Aorta (tissue), 5 donors: ENCODE measurements at places on chromosomes 7 and 10. TPM values are rescaled to one million over a fixed set of nuclear protein-coding genes. Genes with fewer than 3 reads are reported as not detected.

DNA sequence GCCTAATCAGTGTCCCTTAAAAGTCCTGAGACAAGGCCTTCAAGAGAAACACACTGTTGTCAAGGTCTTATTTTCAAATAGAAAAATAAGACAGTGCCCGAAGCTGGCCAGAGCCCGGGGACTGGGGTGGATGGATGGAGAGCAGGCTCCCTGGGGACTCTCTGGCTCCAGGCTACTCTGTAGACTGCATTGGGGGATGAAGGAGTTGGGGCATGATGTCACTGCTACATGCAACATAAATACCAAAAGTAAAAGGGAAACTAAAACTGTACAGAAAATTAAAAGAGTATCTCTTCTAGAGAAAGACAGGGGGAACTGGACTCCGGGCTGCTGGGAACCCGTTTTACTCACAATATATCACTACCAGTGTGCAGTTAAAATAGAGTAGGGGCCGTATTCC lies 629.8 kb downstream of the KCNMA1 start:
- H3K27me3 ChIP-seq = no peaks in the 10 kb centered on the region
- DNase-seq = no peak
- peaks cover 2% of the 10 kb centered on the region for H3K4me1 ChIP-seq

The GNAT3 gene
- total RNA-seq = not detected

GRCh38 chr10:89916468-89917215 lies 215.3 kb downstream of the KIF20B start:
- DNase-seq = no peak
- H3K27me3 ChIP-seq = no peaks in the 10 kb centered on the region
- H3K27ac ChIP-seq = no peak overlapping the region
- H3K4me3 ChIP-seq = no peak overlapping the region

DNA sequence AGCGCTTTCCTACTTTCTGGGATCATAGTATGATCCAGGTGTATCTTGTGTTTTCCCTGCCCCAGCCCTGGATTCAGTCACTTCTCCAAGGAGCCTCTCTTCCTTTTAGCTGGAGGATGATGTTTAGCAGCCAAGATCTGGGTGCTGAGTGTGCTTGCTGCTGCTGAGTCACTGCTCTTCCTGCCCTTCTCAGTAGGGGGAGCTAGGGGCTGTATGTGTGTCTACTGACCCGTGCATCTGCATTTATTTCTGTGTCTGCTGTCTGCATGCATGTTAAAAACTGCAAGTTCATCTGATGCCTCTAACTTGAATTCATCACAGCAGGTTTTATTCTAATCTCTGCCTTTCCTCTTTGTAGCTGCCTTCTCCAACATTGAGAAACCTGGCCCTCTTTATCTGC lies 31.6 kb downstream of the MGMT start:
- H3K4me1 ChIP-seq = no peaks in the 10 kb centered on the region
- no peak overlapping the region for H3K27ac ChIP-seq
- H3K4me3 ChIP-seq = no peak overlapping the region

DNA sequence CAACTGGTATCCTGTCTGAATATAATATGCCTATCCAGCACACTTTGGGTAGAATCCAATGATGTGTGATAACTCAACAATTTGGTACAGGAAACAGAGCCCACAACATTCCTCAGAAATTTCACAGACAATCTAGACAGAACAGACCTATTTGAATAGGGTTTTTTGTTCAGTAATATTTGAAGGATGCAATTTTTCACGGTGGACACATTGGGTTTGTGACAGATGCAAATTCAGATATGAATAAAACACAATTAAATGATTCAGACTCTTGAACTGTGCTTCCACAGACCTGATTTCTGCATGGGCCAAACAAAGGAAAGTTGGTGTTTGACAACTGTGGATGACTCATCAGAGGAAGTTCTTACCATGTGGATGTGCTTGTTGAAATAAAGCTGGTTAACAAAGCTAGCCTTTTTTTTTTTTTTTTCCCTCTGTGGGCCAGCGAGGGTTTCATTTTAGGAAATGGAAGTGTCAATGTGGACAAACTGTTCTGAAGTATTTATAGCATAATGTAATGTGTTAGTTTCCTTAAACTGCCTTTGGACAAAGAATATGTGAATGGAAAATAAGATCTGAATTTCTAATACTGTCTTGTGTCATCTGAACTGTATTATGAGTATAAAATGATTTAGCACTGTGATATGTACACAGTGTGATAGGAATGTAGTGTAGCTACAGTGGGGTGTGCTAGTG lies 43.2 kb upstream of the FAM133B start:
- H3K4me3 ChIP-seq = no peak overlapping the region
- H3K36me3 ChIP-seq = no peaks in the 10 kb centered on the region
- no peak overlapping the region for H3K27ac ChIP-seq

DNA sequence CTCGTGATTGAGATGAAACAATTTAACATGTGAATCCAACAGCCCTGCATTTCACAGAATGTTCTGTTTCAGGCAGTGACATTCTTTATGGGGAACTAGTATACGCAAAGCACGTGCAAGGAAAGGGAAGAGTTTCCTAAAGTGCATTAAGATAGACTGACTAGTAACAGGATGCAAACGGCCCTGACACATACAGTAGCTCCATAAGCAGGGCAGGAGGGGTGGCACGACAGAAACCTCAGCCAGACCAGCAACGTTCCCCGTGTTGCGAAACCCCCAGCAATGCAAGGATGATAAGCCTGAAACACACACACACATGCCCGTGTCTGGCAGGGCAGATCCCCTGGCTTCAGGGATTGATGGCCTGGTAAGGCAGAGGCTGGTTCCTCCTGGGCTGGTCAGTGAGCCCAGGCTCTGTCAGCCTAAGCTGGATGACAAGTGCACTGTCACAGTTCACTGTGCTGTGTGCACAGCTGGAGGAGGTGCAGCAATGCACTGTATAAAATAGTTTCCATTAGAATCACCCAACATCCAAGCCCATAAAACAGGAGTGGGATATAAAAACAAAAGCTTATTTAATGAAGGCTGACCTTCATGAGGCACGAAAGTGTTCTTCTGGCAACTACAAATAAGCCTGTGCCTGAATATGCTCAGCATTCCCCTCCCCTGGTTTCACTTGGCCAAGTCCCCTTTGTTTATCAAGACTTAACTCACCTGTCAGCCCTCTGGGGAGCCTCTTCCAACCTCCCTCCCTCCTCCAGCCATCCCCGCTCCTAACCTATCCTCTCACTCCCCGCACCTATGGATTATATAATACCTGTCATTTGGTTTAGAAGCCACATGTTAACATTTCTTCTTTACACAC lies 88.8 kb downstream of the GSAP start:
- H3K27ac ChIP-seq = peak overlapping the region; percentile 19
- no peaks in the 10 kb centered on the region for H3K27me3 ChIP-seq
- no peaks in the 10 kb centered on the region for H3K36me3 ChIP-seq
- no peak for DNase-seq

The MRLN gene
- total RNA-seq = 0.65 TPM

The HMX2 gene
- total RNA-seq = not detected

- no peak overlapping the region for H3K27ac ChIP-seq
- no peaks in the 10 kb centered on the region for H3K4me1 ChIP-seq
- H3K27me3 ChIP-seq = no peaks in the 10 kb centered on the region
- peak; percentile 80 for DNase-seq
- no peak overlapping the region for H3K4me3 ChIP-seq
- no peaks in the 10 kb centered on the region for H3K36me3 ChIP-seq
Observed at GRCh38 chr7:20172736-20173334, 44.3 kb downstream of the MACC1 start.

The EXOC4 gene
- 109 TPM for total RNA-seq

The VWDE gene
- total RNA-seq = 0.55 TPM

DNA sequence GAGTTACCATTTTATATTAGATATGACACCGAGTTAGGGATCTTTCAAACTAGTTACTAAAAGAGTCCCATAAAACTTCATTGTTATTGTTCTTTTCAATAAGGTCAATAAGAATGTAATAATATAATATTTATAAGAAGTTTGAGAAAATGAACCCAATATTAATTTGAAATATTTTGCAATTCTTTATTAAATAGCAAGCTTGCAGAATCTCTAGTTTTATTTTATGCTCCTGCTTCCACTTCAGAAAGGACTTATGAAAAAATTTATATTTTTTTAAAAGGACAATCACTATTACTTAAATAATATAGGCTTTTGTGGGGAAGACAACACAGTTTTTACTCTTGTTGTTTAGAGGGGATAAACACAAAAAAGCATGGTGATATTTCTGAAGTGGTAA lies 47.9 kb downstream of the LUC7L2 start:
- no peak for DNase-seq
- no peaks in the 10 kb centered on the region for H3K4me1 ChIP-seq
- H3K36me3 ChIP-seq = peaks cover 9% of the 10 kb centered on the region
- H3K27ac ChIP-seq = no peak overlapping the region

- H3K4me3 ChIP-seq = no peak overlapping the region
- H3K4me1 ChIP-seq = no peaks in the 10 kb centered on the region
- DNase-seq = no peak
- no peaks in the 10 kb centered on the region for H3K36me3 ChIP-seq
Observed at GRCh38 chr10:77832238-77832637, 94.3 kb downstream of the DLG5 start.

The GSTO2 gene
- total RNA-seq = 1.7 TPM

GRCh38 chr10:98391578-98391991 lies 23.4 kb downstream of the PYROXD2 start:
- no peaks in the 10 kb centered on the region for H3K36me3 ChIP-seq
- H3K27ac ChIP-seq = no peak overlapping the region
- no peaks in the 10 kb centered on the region for H3K4me1 ChIP-seq
- H3K4me3 ChIP-seq = no peak overlapping the region
- no peaks in the 10 kb centered on the region for H3K27me3 ChIP-seq
